ENCODE measurements at places on chromosomes 7 and 10.

- no peak for DNase-seq
These were observed 9.2 kb downstream of the INPP5A start for GRCh38 chr10:132546567-132547420.

- DNase-seq, result no peak
These were observed 88.0 kb upstream of the PFKP start for GRCh38 chr10:2979306-2979705.

GRCh38 chr10:43125881-43126731 is 12.1 kb upstream of the CSGALNACT2 start:
- no peak for DNase-seq

- no peak for DNase-seq
These were observed 223.7 kb downstream of the MAD1L1 start for GRCh38 chr7:2008936-2009540.

- no peak for DNase-seq
These were observed 1.6 kb downstream of the GPR22 start for GRCh38 chr7:107471292-107472070.

DNA sequence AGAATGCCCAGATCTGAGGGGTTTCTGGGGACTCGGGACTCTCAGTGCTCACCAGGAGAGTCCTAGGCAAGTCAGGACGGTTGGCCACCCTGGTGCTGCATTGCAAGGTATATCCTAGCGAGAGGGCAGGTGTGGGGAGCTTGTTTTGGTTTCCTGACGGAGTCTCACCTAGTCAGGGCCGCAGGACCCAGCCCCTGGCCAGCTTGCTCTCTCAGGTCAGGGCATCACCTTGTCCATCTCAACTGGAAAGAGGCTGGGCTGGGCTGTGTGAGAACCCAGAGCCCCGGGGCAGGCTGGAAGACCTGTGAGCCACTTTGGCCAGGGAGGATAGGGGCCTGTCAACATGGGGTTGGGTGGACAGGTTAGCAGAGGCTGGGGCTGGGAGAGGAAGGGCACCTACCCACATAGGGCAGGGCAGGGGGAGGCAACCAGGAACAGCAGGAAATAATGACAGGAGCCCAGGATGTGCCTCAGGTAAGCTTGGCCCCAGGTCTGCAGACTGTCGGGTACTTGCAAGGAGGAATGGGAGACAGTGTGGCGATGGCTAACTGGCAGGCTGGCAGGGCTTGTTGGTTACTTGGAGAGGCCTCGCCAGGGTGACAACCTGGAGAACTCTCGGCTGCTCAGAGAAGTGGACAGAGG is 31.5 kb downstream of the DNAJB12 start:
- DNase-seq, result no peak

Data from MG63 (cell line).